ENCODE measurements at places on chromosomes 12 and 14.

DNA sequence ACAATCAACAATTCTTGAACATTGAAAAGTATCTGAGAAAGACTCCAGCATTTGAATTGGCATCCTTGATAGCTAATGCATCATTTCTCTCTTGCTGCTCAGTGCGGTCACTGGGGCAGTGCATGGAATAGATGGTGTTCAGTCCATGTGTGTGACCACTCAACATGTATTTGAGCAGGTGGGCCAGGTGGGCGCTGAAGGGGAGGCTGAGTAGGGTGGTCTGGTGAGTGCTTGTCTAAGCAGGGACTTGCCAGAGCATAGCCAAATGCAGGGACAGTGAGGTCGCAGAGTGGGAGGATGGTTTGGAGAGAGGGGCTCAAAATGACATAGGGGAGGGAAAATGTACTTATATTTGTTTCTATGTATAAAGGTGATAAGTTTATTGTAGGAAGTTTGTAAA, 409.0 kb downstream of the TMEM121 start:
- no peak for DNase-seq

GRCh38 chr14:92041203-92041602, 1.3 kb upstream of the TRIP11 start:
- no peak for DNase-seq

GRCh38 chr14:77457115-77457521, 283 bp downstream of the VIPAS39 start:
- DNase-seq = no peak

DNA sequence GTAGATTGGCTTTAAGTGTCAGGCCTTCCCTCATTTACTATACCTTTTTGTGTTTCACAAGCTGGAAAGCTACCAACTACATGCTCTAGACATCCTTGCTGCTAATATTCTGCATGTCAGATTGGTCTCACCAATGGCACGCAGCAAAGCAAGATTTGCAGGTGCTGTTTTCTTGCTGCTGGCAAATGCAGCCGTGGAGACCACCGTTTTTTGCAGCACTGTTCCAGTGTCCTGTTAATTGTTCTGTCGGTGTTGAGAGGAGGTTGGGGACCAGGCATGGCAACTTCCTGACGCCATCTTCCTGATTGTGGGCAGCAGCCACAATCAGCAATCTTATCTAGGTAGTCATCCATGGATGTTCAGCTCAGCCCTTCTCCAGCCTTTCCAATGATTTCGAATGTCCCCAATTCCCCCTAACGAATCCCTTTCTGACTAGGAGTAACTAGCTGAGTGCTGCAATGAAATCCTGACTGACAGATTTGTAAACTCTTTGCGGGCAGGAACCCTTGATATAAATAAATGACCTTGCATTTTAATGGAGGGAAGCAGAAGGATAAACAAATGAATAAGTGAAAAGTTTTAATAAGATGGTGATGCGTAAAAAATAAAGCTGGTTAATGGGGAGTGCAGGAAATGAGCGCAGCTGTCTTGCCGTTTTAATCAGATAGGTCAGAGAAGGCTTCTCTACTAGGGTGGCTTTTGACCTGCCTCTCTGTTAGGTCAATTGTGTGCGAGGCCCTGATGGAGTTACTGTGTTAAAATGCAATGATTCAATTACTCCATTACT, 574 bp upstream of the CRADD start:
- peak; percentile 23 for DNase-seq

DNA sequence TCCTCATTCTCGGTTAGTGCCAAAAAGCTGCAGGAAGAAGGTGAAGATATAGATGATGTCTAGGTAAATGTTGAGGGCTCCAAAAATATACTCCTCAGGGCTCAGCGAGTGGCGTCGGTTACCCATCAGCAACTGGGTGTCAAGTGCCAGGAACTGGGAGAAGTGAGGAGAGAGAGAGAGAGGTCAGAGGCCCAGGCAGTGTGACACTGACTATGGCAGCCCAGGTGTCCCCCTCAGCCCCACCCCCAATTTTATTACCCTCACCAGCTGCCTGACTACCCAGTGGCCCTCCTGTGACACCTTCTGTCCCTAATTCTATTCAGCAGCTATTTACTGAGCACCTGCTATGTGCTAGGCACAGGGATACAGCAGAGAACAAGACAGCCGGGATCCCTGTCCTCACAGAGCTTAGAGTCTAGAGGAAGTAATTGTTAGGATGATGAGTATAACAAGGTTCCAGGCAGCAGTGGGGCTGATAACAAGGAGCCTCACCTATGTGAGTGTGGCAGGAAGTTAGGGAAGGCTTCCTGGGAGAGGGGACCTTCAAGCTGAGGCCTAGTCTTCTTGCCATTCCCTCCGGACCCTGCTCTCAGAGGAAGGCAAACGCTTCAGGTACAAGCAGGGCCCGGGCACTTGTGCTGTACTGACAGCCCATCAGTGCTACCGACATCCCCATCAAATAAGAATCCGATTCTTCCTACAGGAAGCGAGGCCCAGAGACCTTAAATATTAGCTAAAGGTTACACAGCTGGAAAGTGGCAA, 27.8 kb upstream of the BCDIN3D start:
- no peak for DNase-seq

DNA sequence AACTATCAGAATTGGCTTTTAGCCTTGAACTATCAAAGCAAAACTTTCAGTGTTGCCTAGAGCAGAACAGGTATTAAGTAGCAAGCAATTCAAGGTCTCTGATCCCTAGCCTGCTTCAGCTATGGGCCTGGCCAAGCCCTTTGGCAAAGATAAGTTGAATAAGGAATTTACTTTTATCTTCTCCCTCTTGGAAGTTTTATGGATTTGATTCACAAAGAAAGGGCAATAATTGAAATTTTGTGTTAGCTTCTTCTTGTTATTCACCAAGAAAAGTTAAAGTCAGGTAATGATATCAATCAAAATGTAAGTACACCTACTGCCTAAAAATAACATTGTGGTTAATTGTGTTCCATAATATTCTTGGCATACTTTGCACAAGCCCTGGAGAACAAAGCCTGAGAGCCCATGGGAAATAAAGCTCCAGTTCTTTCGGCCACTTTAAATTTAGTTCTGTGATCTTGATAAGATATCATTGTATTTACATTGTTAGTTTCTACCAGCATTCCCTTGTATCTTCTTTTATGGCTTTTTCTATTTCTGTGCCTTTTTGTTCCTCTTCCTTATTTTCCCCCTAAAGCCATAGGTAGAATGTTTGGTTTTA, 158.0 kb downstream of the RAD51B start:
- DNase-seq = no peak

DNA sequence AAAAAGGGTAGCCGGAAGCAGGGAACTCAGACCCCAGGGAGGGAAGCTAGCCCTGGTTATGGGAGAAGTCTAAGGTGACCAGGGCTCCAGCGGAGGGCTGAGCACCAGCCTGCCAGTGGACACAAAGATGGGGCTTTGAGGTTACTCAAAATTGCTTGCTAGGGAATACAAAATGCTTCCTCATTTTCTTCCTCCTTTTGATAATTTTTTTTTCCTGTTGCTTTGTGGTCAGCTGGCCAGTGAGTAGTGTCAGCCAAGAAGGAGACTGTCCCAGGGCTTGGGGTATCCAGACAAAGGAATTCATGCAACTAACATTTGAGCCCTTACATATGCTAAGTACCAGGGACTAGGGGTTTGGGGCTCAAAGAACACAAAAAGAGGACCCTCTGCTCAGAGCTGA, 206.2 kb downstream of the PPM1H start:
- DNase-seq = no peak

GRCh38 chr12:26331960-26332359, 136.6 kb downstream of the SSPN start:
- DNase-seq = no peak

- DNase-seq = peak; percentile 21
Observed at GRCh38 chr12:96401076-96401871, 1.0 kb upstream of the CDK17 start.

GRCh38 chr12:1006255-1006654, 15.2 kb downstream of the ERC1 start:
- no peak for DNase-seq

DNA sequence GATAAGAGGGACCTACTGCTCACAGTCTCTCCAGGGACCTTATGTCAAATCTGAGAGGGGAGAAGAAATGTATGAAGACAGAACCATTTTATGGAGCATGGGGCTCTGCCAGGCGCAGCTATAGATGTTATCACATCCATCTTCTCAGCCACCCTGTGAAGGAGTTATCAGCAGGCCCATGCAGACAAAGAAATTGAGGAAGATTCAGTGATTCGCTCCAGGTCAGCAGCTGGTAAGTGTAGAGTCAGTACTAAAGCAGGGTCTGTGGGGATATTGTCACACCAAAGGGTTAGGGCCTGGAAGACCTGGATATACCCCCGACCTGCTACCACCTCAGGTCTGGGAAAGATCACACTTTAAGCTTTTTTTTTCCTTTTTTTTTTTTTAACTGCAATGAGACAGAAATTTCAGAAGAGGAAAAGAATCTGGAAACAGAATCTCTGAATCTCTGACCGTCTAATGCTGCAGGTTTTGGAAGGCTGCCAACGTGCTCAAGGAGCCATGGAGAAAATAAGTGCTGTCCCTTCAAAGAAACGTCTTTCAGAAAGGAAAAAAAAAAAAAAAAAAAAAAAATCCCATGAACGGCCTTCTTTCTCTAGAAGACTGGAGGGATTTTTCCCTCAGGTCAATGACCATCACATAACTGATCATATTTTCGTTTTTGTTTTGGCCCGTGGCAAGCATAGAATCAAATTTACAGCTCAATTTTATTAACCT, 73.3 kb upstream of the PLEKHG7 start:
- no peak for DNase-seq

DNA sequence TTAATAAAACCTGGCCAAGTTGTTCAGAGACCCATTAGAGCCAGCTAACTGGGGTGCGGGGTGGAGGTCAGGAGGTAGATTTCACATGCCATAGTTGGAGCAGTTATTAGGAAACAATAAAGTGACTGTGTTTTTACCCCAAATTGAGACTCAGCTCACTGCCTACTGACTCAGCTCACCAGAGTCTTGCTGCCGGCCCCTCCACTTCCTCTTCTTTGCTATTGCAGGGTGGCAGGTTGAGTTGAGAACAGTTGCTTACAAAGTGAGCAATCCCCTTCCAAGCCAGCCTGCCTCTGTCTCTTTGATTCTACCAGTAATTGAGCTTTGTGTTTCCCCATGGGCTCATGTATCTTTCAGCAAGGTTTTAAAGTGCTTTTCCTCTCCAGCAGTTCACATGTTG, 12.9 kb downstream of the ST8SIA1 start:
- DNase-seq = peak; percentile 16

DNA sequence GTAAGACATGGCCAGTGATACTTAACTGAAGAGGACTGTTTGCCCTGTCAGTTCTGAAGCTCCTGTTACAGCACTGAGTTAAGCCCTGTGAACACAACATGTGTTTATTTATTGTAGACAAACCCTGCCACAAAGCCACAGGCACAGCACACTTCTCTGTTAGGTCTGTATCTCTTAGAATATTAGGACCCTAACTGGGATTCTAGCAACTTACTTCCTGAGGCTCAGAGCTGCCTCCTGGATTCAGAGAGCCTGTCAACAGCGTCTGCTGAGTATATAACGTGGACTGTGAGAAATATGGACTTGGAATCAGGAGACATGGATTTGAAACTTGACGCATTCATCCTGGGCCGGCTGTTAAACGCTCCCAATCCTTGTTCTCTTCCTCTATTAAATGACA, 135.0 kb upstream of the HIF1A start:
- no peak for DNase-seq

- DNase-seq = no peak
Observed at GRCh38 chr12:94792693-94793092, 142.3 kb upstream of the TMCC3 start.

- DNase-seq = no peak
Observed at GRCh38 chr14:37090026-37090425, 82.4 kb downstream of the SLC25A21 start.

- no peak for DNase-seq
Observed at GRCh38 chr14:34334329-34334728, 127.7 kb downstream of the SPTSSA start.

GRCh38 chr12:113021500-113021899, 35.0 kb upstream of the DTX1 start:
- no peak for DNase-seq

GRCh38 chr14:105517096-105517495, 9.3 kb upstream of the TMEM121 start:
- DNase-seq = no peak

DNA sequence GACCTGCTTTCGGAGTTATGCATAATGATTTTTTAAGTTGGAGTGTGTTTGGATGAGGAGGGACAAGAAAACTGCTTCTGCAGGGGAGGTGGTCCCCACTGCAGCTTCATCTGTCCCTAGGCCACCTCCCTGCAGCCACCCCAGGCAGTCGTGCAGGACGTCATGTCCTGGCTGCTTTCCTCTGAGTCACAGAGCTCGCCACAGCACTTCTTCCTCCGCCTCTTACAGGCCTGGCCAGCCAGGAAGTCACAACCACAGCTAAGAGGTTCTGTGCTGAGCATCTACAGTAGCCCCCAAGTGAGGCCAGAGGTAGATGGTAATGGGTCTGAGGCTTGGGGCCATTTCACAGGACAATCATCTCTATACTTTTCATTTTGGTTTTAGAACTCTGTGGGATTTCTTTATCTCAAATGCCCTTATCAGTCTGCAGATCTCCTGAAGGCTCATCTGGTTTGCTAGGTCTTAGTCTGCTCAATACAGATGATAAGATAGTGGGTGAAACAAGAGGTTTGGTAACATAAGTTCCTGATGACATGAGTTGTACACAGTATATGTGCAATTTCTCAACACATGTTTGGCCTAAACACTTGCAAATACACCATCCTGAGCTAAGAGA, 106.4 kb downstream of the ARF6 start:
- DNase-seq = peak; percentile 65

GRCh38 chr14:101480747-101481530, 80.4 kb upstream of the DIO3 start:
- DNase-seq = no peak

- no peak for DNase-seq
Observed at GRCh38 chr12:53809005-53809404, 57.2 kb upstream of the CISTR start.

DNA sequence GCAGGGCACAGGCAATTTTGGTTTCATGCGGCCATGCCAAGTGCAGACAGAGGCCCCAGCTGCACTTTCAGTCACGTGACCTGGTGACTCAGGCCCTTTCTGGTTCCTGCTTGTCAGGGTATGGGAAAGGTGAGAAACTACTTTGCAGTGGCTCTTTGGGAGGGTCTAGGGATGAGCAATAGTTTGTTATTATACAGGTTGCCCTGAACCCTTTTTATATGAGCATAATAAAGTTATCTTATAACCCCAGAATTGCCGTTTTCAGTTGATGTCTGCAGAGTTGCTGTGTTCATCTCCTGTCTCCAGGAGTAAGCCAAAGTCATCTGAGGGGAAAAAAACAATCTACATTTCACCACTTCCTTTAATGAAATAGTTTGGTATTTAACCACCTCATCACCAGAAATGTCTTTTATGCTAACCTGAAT, 30.9 kb upstream of the EMP1 start:
- DNase-seq = peak; percentile 74

- no peak for DNase-seq
Observed at GRCh38 chr12:105281694-105282049, 45.7 kb upstream of the APPL2 start.

- DNase-seq = no peak
Observed at GRCh38 chr12:108446766-108447165, 68.3 kb upstream of the FICD start.

DNA sequence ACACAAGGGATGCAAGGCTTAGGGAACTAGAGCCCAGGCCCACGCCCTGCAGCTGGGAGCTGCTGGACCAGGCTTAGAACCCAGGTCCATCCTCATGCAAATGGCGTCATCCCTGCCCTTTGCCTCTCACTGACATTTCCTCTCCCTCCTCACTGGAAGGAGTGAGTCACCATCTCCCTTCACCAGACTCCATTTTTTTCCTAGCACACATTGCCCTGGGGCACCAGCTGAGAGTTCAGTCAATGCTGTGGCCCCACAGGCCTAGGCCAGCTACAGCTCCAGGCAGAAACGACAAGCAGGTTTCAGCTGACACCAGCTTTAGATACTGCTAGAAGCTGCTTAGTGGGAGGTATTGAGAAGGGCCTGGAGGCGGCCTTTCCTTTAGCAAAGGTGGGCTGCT, 98.9 kb downstream of the RIMBP2 start:
- DNase-seq = no peak

All from CD4-positive, alpha-beta T cell (primary cell).